NCI-H2227 treated with DMSO at 0.1 percent for 48 hours (cell line): ENCODE measurements at places on chromosomes 6 and 20.

DNA sequence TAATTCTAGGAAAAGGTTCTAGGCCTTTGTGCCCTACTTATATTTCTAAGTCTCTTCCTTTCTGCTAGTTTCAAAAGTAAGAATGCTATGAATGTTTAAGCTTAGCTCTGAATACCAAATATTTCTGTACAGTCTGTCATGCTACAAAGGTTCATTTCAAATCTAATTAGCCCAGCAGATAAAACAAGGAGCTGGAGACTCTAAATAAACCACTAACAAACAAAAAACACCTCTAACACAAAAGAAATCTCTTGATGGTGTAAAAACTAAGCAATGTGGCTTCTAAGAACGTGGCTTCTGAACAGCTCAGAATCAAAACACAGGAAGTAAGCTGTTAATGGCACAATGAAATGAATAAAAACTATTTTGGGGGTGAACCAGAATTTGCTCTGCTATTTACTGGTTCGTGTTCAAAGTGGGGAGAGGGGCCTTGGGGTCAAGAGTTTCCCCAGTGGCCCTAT, 198.3 kb downstream of the BCAS1 start:
- DNase-seq = no peak

- no peak for DNase-seq
Measured at GRCh38 chr20:56974499-56975250, 291.8 kb downstream of the BMP7 start.

GRCh38 chr6:142716097-142716496, 228.9 kb downstream of the HIVEP2 start:
- no peak for DNase-seq

DNA sequence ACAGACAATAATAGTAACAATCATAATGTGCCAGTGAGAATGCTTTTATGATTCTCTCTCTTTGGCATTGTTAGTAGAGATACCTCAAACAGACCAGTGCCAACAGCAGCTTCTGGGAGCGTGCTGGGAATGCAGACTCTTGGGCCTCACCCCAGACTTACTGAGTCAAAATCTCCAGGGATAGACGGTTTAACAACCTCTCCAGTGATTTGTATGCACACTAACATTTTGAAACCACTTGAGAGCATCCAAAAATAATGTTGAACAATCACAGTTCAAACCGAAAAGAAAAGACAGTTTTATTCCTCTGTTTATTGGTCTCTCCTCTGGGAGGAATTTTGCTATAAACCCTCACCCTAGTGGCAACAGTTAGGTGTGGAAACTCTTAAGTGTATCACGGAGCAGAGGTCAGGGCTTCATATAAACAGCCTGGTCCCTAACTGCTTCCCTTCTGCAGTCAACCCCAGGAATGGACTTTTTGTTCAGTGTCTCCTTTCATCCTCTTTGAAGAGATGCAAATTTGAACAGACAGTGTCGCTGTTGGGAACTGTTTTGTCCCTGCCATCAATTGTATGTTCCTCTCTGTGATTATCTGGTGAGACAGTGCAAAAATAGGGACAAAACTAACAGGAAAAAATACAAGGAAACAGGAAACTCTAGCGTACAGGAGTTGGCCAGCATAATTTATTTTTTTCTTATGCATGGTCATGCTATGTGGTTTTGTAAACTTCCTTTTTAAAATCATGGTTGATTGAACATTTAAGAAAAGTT, 162.4 kb upstream of the BTBD3 start:
- DNase-seq = no peak

- DNase-seq = no peak
Measured at GRCh38 chr20:32240205-32240604, 32.5 kb downstream of the POFUT1 start.

DNA sequence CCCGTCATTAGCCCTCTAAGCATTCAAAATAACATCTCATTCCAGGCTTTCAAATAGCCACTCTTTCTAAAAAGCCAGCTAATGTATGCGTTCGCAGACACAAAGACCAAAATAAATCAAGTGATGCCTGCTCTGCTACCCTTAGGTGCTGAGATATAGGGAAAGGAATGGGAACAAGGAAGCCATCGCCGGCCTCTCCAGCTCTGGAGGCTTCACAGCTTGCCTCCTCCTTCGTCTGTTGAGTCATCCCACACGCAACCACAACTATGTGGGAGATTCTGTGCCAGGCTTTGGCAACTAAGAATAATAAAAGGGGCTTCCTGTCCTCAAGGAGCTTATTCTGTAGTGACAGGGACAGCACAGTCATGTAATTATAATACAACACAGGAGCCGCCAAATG, 27.3 kb upstream of the SLC22A23 start:
- DNase-seq = no peak

GRCh38 chr20:17648315-17648646, 33.8 kb downstream of the RRBP1 start:
- no peak for DNase-seq

GRCh38 chr6:83443516-83443915, 12.7 kb upstream of the ME1 start:
- no peak for DNase-seq

GRCh38 chr6:14138701-14139215, 21.2 kb downstream of the CD83 start:
- DNase-seq = no peak

DNA sequence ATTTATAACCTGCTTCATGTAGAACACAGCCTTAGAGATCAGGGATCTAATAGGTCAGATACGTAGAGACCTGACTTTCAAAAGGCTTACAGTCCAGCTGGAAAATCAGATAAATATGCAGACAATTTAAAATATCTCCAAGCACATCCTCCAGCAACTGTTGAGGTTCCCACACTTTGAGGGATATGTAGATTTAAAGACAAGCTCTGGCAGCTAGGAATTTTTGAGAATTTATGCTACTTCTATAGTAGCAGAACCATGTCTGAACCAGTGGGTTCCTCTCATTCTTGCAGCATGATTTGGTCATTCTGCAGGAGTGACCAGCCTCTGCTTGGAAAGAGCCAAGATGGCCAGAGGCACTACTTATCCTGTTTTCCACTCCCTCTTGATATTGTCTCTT, 60.5 kb downstream of the CYB5R4 start:
- no peak for DNase-seq

GRCh38 chr6:42428326-42429041, 23.2 kb downstream of the TRERF1 start:
- DNase-seq = no peak

DNA sequence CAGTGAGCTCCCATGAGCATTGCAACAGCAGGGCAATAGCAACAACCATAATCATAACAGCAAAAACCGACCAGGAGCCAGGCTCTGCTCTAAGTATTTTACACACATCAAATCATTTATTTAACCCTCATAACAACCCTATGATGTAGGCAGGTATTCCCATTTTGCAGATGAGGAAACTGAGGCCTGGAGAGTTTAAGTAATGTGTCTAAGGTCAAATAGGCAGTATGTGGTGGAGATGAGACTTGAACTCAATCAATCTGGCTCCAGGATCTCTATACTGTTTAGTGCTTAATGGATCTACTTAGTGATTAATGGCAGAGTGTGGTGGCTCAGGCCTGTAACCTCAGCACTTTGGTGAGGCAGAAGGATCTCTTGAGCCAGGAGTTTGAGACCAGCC, 3.4 kb downstream of the TMEM151B start:
- no peak for DNase-seq

DNA sequence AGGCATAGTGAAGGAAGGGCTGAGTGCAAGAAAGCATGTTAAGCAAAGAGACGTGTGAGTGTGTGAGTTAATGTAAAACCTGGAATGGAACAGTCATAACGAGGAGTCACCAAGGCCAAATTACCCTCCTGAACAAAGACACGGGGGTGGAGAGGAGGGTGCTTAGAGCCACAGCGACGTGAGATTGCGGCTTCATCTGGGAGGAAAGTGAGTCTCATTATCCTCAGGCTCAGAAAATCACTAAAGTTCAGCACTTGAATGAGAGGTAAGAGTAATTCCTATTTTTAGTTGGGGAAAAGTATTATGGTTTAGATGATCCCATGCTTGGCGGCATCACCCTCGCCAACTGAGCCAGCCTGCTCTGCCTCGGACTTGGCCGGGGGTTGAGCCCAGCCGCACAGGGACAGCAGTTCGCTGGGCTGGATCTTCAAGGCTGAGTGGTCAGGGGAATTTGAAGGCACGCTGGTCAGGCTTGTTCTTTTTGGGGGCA, 136.6 kb downstream of the DTNBP1 start:
- no peak for DNase-seq

- peak; percentile 28 for DNase-seq
Measured at GRCh38 chr20:709423-709822, 33.8 kb upstream of the SCRT2 start.

DNA sequence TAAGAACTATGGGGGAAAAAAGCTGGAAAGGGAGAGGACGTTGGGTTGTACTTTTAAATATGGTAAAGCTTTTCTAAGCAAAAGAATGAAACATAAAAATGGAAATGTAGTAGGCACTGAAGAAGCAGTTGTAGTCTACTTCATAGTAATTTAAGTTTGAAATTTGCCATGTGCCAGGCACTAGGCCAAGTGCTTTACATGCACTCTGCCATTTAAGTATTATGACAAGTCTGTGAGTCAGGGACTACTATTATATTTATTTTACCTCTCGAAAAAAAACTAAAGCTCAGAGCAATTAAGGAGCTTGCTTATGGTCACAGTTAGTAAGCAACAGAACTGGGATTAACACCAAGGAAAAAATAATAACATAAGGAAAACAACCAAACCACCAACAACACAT, 257.8 kb downstream of the GMDS start:
- DNase-seq = no peak

DNA sequence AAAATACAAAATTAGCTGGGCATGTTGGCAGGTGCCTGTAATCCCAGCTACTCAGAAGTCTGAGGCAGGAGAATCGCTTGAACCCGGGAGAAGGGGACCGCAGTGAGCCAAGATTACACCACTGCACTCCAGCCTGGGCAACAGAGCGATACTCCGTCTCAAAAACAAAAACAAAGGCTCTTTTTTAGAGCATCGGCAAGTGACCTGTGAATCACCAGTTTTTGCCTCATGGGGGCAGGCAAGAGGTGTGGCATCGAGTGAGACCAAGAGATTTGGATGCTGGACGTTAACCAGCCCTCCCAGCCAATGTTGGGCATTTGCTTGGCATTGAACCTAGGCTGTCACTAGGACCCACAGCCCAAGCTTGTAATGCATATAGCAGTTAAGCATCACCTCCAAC, 14.6 kb upstream of the CDK5RAP1 start:
- DNase-seq = no peak

DNA sequence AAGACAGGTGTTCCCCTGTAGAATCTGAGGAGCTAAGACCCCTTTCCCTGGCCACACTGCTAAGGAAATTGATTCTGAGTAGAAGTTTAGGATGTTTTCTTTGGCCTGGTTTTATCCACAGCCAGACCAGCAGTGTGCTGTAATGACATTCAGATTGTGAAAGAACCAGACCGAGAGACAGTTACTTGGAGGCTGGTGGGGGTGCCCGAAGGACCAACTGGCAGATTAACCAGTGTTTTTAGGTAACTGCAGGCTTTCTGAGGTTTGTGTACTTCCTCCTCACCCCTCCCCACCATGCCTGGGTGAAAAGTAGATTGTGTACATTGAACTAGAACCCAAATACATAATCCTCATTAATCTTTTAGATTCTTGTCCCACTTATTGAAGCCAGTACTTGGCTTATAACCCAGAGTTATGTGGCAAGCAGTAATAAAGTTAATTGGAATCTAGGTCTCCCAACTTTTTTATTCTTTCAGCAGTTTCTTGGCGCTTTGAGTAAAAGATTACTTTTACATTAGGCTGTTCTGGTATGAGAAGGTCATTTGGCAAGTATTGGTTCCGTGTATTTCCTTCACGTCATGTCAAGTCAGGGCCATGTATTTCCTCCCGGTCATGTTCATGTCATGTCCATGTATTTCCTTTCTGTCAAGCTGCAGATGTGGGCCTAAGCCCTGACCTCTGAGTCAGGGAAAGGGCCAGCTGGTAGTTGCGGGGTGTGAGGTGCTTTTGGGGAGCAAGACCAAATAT, 93.7 kb downstream of the TCP11 start:
- DNase-seq = no peak

DNA sequence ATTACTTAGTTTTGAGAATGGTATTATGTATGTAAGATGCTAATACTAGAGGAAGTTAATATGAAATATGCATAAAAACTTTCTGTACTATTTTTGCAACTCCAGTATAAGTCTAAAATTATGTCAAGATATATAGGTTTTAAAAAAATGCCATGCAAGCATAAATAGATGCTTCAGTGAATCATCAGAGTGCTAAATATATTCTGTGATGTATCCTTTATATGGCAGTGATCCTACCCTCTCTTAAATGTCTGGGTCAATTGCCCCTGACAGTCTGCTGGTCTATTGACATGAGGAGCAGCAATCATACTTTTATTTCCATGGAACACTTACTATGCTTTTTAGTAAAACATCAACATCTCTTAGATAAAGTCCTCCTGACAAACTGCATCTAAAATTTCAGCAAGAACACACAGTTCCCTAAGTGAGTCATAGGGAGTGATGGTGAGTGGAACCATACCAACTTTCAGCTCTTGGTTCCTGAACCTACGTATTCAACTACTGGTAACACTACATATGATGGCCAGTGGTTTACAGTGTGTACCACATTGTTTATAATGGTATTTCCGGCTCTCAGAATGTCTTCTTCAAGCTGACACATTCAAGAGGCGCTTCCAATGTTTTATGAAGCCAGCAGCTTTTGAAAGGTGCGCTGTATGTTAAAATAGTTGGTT, 928.7 kb upstream of the GJE1 start:
- no peak for DNase-seq

DNA sequence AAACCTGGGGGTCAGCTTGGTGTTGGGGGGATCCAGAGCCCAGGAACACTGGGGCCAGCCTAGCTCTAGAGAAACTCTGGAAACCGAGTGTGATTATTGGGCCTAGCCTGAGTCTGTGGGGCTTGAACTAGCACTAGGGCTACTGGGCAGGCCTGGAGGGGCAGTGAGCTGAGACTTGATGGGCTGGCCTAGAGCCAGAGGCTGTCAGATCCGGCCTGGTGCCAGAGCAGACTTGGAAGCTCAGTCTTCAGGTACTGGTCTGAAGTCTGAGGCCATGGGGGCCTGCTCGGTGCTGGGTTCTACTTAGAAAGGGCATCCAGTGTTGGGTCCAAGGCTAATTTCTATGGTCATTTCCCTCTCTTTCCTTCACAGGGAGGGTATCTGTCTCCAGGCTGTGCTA, 2.7 kb downstream of the DEFB112 start:
- DNase-seq = no peak

GRCh38 chr20:50434653-50435396, 75.4 kb upstream of the PTPN1 start:
- no peak for DNase-seq

GRCh38 chr20:14232650-14233049, 104.8 kb downstream of the FLRT3 start:
- no peak for DNase-seq

- no peak for DNase-seq
Measured at GRCh38 chr6:36075656-36076055, 48.0 kb downstream of the MAPK14 start.
